ENCODE measurements at places on chromosomes 12 and 14.

GRCh38 chr12:105920161-105920684 is 218.5 kb downstream of the NUAK1 start:
- no peak for DNase-seq

DNA sequence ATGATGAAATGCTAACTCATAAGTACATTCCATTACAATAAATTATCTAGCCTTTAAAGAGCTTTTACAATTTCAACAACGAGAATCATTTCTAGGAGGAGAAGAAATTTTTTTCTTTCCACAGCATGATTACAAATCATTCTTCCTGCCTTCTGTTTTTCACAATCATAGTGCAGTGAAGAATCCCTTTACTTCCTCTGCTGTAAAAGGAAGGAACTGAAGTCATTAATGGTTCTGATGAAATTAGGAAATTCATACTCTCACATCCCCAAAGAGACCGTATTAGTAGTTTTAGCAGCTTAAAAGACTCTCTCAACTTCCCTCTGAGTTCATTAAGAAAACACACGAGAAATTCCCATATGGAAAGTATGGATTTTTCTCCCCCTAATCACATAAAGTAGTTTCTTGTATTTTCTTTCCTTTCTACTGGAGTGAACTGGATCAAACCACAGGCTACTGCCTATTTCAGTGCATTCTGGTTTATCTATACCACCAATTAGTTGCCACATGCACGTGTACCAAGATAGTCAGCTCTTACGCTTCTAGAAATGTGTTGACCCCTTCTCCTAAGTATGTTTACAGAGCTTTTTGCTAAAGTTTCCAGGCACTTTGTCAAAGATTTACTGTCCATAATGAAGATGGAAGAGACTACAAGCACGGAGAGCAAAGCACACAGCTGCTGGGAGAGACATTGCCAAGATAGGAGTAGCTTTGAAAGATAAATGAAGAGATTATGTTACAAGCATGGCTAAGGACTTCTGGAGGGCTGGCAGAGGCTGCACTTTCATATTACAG is 58.9 kb upstream of the KITLG start:
- no peak for DNase-seq

GRCh38 chr12:4386801-4387200 is 7.3 kb upstream of the FGF23 start:
- DNase-seq = no peak

GRCh38 chr14:69625299-69626131 is 14.1 kb downstream of the SUSD6 start:
- DNase-seq = no peak

DNA sequence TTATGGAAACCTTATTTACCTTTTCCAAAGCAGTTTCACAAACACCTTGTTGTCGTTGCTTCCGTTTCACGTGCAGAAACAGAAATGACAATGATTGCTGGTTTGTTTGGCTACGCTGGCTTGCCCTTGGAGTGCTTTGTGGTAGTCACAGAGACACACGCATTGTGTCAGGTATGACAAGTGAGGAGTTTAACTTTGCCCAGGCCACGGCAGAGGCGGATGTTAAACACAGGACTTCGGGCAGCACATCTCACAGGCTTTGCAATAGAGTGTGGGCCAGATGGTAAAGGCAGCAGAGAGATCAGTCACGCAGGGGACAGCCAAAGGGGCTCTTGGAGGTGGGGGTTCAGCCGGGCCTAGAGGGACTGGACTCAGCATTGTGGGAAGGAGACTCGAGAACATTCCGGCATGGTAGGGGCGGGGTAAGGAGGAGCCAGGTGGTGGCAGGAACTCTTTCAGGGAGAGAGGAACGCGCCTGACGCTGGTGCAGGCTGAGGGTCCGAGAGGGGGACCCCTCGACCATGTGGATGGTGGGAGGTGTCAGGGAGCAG is 59.8 kb upstream of the KCNA1 start:
- no peak for DNase-seq

GRCh38 chr14:70856851-70857495 is 47.7 kb upstream of the MAP3K9 start:
- no peak for DNase-seq

GRCh38 chr14:92584816-92585215 is 71.2 kb downstream of the RIN3 start:
- no peak for DNase-seq

DNA sequence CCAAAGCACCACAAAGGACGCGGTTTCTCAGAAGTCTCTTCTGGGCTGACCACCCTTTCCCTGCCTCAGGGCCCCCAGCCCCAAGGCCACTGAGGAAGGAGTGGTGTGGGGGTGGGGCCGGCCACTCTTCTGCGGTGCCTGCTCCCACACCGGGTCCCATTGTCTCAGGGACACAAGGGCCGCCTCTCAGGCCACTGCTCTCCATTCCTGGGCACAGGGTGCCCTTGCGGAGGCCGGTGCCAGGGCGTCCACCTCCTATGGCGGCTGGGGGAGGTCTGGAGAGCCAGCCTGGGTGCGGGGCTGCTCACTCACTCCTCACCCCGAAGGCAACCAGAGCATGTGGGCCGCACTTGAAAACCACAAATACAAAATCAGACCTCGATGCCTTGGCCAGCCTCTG is 44.1 kb downstream of the PRIMA1 start:
- DNase-seq = no peak

GRCh38 chr14:32075672-32076277 is 1.3 kb upstream of the ARHGAP5 start:
- DNase-seq = no peak

DNA sequence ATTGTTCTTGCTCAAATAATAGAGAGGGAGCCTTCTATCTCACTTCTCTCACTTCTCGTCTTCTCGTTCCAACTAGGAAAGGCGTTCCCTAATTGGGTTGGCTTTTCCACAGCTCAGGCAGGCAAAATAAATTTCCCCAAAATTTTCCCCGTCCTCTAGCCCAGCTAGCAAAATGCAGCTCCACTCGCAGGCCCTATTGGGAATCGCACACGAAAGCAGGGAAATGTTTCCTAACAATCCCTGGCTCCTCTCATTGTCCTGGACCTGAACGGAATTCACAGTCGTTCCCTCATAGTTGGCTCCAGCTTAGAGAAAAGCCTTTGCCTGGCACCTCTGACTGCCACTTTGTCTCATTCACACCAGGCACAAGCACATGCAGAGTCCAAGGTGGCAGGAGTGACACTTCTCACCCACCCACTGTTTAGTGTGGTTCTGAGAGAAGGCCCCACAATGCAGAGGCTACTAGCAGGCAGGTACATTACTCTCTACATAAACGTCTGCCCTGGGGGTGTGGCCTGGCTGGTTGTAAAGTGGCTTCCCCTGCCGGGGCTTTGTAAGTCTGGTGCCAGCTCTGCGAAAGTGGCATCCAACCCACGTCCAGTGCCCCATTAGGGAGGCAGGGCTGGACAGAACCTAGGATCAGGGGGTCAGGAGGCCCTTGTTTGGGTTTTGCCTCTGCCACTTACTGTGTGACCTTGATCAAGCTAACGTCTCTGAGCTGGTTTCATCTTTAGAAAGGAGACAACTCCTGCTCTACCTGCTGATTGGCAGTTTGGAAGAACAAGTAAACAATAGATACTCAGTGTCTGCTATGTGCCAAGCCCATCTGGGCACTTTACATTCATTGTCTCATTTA is 4.2 kb downstream of the SERPINA10 start:
- DNase-seq = no peak

DNA sequence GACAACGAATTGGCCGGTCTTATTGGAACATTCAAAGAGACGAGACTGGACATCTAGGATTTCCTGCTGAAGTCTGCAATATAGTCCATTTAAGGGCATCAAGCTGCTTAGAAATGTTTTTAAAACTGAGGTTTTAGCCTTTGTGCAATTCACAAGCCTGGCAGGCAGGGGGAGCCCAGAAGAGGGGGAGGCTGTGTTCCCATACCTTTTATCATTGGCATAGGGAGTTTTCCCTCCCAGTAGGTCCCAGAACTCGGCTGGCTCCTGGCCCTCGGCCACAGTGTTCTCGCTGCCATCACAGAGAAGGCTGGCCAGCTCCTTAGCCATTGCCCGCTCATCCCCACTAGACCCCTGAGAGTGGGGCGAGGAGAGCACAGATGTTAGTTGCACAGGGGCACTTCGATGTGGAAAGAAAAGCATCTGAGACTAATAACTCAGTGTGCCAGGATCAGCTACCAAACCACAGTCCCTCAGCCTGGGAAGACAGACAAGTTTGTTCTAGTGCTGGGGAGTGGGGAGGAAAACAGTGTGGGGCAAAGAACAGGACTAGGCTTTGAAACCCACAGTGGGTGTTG is 15.1 kb downstream of the AVIL start:
- peak; percentile 44 for DNase-seq

GRCh38 chr12:4538207-4539160 is at the start of gene RAD51AP1:
Gene RAD51AP1, plus strand, starts transcription at chr12:4538890. Its CDS starts 50 bp downstream, at chr12:4538940.
- DNase-seq = peak; percentile 99

DNA sequence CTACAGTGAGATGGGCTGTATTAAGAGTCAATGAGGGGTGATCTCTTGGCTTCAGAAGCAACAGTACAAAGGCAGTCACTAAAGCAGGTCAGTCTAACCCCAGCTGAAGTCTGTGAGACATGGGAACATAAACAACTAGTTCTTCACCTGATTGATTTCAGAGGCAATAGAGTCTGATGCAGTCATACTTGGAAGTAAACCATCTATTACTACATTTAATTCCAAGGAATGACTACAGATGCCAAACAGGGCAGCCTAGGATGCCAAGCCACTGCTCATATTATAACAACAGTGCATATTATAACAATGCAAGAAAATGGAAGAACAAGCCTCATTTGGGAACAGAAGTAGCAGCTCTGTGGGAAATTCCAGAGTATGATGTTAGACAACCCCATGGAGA is 35.8 kb downstream of the GRIN2B start:
- DNase-seq = no peak

- DNase-seq = peak; percentile 72
Observed at GRCh38 chr14:69107407-69108003, 45.4 kb downstream of the DCAF5 start.

- DNase-seq = peak; percentile 76
Observed at GRCh38 chr12:12606781-12607589, 4.7 kb upstream of the CREBL2 start.

DNA sequence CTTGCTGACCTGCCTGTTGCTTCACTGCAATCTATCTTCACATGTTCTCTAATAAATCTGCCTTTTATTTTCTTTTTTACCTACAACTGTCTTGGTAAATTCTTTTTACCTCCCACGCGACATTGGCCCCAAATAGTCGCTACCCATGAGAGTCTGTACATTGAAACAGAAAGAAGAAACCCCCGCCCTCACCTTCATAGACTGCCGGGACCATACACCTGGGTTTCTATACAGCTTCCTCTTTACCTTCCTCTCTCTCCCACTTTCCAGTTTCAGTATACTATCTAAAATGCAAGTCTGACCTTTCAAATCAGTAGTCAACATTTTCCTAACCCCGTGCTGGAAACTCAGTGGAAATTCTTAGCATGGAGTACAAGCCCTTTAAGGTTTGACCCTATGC is 4.8 kb downstream of the SLC8A3 start:
- DNase-seq = no peak

DNA sequence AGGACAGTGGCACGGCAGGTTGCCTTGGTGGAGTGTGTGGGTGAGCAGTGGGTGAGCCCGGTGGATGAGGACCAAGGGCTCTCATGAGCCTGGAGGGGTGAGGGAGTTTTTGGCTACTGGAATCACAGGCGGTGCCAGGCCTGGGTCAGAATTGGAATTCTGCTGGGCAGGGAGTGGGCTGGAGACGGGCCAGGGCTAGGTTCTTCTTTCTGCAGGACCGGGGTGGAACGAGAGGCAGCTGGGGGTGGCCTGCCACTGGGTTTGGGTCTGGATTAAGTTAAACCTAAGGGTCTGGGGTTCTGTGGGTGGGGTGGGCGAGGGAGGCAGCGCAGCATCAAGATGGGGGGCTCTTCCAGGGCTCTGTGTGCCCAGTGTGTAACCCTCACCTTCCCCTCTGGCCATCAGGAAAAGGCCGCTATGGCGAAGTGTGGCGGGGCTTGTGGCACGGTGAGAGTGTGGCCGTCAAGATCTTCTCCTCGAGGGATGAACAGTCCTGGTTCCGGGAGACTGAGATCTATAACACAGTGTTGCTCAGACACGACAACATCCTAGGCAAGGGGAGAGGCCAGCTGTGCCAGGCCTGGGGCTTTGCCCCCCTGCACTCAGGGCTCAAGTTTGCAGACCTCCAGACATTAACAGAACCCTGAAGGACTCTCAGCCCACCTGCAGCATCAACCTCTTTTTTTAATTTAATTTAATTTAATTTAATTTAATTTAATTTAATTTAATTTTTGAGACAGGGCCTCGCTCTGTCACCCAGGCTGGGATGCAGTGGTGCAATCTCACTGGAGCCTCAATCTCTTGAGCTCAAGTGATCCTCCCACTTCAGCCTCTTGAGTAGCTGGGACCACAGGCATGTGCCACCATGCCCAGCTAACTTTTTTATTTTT is 7.0 kb downstream of the ACVRL1 start:
- DNase-seq = no peak

GRCh38 chr12:105487963-105488362 is 157.5 kb downstream of the C12orf75 start:
- no peak for DNase-seq

DNA sequence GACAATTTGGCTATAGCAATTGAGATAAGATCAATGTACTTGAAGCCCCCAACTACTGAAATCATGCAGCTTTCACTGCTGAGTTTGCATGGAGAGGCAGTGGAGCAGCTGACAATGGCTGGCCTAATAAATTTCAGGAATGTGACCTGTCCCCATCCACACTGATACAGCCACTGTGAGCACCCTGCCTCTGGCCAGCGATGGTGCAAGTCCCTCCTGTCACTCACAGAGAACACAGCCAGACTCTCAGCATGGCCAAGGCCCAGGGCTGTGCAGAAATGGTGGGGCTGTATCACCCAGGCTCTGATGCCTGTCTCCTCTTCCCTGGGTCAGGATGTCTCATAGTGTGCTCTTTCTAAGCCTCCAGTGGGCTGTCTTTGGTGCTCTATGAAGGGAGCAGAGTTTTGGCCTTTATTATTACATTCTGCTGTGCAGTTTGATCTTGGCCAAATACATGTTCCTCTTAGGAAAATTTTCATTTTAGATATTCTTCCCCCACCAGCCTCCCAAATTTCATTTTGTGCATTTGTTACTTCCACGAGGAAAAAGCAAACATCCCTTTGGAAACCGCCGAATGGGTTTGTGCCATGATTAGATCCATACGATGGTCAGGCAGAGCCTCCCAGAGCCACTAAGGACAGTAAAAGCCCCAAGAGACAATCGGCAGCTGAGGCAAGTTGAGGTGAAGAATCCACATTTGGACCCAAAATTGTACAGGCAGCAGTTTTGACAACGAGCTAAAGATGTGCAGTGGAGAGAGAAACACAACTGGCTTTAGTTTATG is 85.1 kb upstream of the WSCD2 start:
- DNase-seq = no peak

Data from LoVo (cell line).